ENCODE measurements at places on chromosomes 4 and X.

- peak; percentile 93 for DNase-seq
These were observed at the start of gene COPS4 for GRCh38 chr4:83034630-83035494. COPS4 (plus strand) TSS chr4:83035183; CDS start chr4:83035225, 42 bp downstream.

DNA sequence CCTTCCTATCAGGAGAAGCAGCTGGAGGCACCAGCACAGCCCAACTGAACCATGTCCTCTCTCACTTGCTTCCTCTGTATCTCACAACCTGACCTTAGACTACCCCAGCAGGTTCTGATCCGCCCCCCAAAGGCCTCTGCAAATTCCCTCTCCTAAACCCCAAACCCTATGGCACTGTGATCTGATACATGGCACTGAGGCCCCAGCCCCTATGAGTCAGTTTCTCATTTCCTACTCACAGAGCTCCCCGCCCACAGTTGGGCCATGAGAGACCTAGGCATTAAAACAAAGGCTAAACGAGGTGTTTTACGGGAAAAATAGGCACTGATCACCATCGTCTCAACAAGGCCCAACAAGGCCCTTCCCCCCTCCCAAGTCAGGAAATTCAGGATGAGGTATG is 19.1 kb downstream of the SASH3 start:
- DNase-seq, result no peak

DNA sequence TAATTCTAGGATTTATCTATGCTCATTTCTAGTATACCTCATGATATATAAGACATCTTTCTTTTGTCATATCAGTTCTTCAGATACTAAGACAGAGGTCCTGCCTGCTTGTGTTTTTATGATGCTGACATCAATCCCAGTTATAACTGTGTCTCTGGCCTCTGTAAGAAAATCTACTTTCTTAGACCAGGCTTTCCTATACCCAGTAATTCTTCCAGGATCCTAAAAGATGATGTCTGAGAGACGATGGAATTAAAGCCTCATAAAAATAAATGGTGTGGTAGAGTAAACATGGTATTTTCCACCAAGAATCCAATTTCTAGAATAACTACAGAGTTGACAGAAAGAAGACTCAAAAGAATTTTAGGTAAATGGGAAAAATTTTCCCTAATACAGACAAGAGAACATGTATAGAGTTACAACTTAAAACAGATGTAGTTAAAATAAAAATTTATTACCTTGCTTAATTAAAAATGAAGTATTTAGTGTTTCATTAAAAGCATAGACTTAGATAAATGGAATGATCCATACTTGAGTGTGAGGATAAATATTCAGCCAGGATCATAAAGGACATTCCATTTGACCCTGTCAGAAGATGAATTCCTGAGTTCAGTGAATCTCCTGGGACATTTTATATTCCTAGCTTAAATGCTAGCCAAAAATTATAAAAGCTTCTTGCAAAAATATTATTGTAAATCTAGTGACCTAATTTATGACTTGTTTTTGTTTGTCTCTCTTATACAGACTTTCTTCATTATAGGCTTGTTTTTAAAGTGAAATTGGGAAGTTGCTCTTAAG is 137.4 kb downstream of the PDLIM5 start:
- no peak for DNase-seq

DNA sequence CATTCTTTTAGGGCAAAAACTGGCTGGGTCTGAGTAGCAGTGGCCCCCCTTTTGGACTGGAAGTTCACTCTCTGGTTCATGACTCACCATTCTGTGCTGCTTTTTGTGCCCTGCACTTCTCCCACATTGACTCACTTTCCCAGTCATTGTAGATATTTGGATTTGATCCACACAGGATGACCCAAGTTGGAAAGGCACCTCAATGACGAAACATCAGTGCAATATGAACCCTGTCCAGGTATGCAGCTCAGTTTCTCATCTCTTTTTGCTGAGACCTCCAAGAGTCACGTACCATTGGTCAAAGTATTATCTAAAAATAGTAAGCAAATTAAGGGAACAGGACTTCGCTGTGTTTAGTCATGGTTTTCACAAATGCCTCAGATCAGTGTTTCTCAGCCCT is 92.7 kb downstream of the CBLL2 start:
- DNase-seq, result no peak

GRCh38 chrX:44241546-44241945 is 101.9 kb downstream of the EFHC2 start:
- DNase-seq, result no peak

DNA sequence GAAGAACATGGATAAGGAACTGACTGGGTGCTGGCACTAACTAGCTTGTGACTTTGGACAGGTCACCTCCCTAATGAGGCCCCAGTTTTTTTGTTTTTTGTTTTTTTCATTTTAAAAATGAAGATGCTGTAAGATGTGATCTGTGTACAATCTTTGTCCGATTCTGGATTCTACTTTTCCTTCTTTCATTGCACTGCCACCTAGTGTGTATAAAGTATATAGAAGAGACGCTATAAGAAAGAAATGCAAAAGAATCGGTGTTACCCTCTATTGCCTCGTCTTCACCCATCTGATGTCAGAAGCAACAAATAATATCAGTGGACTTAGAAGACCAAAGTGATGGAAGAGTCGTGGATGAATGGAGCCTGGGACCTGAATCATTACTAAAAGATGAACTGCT is 58.6 kb upstream of the P2RY10 start:
- DNase-seq, result no peak

GRCh38 chr4:107997794-107998193 is 8.1 kb downstream of the HADH start:
- DNase-seq, result no peak

GRCh38 chr4:123120473-123120872 is 198.1 kb upstream of the NUDT6 start:
- DNase-seq, result no peak

DNA sequence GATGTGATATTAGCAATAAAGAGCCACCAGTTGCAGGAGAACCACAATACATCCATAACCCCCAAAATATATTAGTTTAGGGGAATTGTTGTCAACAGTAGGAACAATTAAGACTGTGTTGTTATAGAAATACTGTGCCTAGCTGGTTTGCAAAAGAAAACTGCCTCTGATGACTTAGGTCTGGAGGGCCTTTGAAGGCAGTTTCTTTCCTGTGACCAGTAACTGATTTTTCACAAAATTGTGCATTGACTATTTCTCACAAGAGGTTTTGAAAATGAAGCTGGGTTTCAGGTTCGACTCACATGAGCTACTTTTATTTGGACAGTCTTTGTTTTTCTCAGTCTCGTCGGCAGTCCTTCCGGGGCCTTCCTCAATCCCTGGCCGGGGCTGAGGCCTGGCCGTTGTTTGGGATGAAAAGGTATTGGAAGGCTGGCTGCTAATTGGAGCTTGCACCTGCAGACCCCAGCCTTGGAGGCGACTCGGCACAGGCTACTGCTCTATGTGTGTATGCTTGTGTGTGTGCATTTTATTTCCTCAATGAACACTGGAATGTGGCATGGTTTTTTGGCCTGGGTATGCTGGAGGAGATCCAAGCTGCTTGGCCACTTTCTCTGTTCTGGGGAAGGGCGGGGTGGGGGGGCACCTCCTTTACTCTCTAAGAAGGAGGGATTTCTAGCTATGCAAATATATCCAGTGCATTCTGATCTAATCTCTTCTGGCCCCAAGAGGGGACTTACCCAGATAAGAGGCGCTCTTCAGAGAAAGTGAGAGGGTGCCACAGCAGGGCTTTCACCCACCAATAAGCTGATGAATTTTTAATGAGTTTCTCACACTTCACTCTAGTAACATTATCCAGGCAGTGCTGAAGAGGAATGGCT is 49.5 kb upstream of the LNX1 start:
- DNase-seq, result no peak

- no peak for DNase-seq
These were observed 105.8 kb upstream of the DCAF12L1 start for GRCh38 chrX:126658447-126658846.

- no peak for DNase-seq
These were observed 16.5 kb downstream of the RNF212 start for GRCh38 chr4:1096841-1097240.

- peak; percentile 78 for DNase-seq
These were observed 27.8 kb downstream of the ELF4 start for GRCh38 chrX:130082244-130083106.

- no peak for DNase-seq
These were observed 122.0 kb downstream of the CORIN start for GRCh38 chr4:47715716-47716416.

- no peak for DNase-seq
These were observed 146.4 kb upstream of the NOCT start for GRCh38 chr4:138869165-138869564.

- no peak for DNase-seq
These were observed 47.2 kb upstream of the TFDP3 start for GRCh38 chrX:133265331-133265730.

DNA sequence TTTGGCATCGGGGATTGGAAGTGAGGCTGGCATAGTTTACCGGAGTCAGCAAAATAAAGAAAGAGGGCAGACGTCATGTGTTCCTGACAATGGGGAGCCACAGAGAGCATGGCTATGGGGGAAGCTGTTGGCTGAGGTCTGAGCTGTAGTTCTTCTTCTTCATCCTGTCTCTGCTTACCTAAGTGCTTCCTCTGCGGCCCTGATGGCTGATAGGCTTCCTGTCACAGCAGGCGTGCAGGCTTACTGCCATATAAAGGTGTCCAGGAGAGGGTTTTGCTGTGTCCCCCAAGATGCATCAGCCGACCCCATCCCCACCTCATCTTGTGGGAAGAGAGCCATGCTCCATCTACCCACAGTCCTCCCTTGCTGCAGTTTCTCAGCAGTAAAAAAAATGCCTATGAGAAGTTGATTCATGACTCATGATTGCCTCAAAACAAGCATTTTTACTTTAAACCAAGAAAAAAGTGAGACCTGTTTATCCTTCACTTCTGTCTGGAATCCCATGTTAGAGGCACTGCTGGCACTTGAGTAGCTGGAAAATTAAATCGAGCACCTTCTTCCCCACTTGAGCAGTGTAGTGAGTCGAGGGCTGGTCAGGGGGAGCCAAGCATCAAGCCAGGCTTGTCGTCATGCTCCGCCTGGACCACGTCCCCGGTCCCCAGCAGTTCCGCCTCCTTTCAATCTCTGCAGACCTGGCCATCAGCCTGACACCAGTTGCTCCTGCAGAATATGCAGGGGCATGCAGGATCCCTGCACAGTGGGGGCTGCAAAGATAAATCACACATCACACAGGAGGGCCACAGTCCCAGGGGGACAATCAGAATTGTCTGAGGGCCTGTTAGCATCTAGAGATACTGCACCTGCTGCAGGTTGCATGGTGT is 237.8 kb downstream of the EVC2 start:
- DNase-seq, result no peak

DNA sequence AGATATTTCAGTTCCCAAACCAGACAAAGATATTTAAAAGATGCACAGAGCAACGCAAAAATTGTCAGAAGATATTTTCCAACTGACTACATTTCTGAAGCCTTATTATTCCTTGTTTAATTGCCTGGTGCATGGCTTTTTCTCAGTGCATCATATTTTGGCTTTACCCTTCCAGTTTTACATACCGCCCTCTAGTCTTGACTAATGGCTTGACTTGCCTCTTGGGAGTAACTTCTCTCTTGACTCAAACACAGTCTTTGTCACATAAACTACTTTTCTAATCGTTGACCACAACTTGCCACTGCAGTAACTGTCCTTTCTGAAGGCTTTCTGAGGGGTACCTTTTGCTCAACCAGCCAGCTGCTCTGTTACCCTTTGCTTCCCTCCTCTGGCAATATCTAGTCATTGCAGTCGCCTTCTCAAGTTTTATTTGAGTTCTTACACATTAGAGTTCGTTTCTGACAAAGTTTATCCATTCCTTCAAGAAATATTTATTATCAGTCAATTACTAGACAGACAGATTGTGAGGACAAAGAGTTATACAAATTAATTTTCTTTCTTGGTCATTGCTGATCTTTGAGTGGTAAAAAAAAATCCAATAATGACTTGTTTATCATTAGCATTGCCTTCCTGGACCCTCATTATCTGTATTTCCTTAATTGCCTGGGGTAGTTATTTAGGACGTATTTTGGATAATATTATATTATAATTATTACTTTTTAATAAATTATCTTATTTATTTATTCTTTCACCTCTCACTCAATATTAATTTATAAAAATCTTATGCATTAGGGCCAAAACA is 506.9 kb upstream of the PCDH10 start:
- no peak for DNase-seq
